ENCODE measurements at places on chromosomes 12 and 14.
A peak's percentile ranks its signal among the peaks of the same experiment; 100 is the strongest.

- no peak for DNase-seq
Measured at GRCh38 chr12:19683178-19683927, 244.1 kb downstream of the AEBP2 start.

GRCh38 chr12:41930866-41931437 lies 213.7 kb downstream of the GXYLT1 start:
- DNase-seq = no peak

DNA sequence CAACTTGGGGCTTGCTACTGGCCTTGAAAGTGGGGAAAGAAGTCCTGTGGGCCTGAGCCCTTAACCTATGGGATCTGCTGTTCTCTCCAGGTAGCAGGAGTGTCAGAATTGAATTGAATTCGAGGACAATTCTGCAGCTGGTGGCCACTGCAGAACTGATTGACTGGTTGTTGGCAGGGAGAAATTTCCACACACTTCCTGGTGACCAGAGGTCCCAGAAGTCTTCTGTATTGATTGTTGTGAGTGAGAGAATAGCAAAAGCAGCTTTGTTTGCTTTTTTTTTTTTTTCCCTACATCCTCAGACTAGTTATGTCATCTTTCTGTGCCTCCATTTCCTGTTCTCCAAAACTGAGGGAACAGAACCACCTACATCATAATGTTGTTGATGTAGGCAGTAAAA lies 64.1 kb downstream of the PRICKLE1 start:
- DNase-seq = no peak

DNA sequence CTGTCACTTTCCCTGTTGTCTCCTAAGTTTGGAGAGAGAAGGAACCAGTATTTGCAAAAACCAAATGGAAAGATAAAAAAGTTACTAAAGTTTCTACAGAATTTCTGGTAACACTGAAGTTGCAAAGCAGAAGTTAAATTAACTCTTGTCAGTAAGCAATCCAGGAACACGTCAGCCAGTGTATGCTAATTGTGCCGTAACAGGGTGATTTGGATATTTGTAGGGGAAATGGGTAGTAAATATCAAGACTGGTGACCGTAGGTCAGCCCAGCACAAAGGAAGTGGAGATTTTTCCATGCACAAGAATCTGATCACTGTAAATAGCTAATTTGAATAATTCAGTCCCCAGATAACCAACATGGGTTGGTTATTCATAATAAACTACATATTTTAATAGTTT lies 2.3 kb downstream of the CDKN1B start:
- DNase-seq = peak; percentile 42

- DNase-seq = peak; percentile 63
Measured at GRCh38 chr14:49497725-49498348, 88.3 kb downstream of the RPS29 start.

DNA sequence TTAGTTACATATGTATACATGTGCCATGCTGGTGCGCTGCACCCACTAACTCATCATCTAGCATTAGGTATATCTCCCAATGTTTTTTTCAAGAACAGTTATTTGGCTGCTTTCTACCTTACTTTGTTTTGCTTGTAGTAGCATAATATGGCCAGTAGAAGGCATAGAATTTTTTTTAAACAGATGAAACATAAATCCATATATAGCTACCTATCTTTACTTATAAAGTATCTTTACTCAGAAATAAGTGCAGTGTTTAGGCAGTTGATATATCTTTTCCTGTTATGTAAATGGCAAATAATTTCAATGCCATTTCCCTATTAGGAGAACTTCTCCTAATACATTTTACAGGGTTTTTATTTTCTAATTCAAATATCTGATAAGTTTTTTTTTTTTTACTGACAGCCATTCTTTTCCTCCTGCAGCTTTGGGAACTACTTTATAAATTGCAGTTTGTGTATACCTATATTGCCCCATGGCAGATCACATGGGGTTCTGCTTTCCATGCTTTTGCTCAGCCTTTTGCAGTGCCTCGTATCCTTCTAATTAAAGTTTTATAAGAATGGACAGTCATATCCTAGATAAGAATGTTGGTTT lies 143.1 kb downstream of the PCNX1 start:
- peak; percentile 27 for DNase-seq

GRCh38 chr12:27008081-27008480 lies 6.1 kb downstream of the TM7SF3 start:
- no peak for DNase-seq

DNA sequence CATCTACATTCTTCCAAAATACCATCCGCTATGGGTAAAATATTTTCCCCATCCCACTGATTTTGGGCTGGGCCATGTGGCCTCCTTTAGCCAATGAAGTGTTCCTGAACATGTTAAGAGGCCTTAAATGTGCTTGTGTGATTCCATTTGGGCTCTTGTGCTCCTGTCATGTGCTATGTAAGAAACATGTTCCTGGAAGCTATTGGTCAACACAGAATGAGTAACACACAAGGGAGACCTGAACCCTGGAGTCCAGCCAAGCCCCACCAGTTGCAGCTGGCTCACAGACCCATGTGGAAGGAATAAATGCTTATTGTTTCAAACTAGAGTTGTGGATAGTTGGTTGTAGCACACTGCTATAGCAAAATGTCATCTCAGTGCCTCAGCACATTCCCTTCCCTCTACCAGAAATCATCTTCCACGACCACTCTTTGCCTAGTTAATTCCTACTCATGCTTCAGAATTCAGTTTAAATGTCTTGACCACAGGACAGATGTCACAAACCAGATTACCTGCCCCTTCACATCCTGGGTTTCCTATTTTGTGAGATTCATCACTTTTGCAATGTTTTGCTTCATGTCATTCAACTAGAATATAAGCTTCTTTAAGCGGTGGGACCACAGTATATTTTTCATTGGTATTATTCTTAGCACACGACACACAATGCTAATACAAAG lies 217.3 kb upstream of the EEA1 start:
- no peak for DNase-seq

DNA sequence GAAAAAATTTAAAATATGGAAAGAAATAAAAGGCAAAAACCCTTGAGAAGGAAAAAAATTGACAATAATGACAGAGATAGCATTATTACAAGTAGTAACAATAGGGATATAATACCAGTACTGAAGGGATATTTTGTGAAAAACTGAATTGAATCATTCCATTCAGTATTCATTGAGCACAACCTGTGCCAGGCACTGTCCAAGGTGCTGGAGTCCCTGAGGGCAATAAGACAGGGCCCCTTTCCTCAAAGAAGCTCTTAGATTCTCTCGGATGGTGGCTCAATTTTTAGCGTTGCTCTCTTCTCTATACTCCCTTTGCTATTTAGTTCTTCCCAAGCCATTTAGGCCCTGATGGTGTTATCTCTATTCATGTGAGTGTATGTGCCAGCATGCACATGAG lies 34.3 kb upstream of the GAS2L3 start:
- no peak for DNase-seq
